ENCODE measurements at places on chromosomes 2 and 18.

DNA sequence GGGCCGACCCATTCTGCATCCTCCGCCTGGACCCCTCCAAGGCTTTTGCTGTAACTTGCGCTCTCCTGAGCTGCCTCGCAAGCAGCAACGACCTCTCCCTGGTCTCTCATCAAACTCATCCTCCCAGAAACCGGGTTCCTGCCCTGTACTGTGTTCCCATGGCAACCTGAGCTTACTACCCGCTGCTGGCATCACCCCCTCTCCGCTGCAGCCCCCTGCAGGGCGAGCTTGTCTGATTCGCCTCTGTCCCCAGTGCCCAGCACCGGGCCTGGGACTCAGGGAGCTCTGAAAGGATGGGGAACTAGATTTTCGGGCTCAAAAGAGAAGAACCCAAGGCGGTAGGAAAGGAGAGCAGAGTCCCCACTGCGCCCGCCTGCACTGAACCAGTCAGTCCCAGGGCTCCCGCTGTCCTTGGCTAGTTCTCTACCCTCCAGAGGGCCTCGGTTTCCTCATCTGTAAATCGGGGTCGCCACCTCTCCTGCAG lies 463 bp downstream of the HS1BP3 start:
- no peak for DNase-seq

DNA sequence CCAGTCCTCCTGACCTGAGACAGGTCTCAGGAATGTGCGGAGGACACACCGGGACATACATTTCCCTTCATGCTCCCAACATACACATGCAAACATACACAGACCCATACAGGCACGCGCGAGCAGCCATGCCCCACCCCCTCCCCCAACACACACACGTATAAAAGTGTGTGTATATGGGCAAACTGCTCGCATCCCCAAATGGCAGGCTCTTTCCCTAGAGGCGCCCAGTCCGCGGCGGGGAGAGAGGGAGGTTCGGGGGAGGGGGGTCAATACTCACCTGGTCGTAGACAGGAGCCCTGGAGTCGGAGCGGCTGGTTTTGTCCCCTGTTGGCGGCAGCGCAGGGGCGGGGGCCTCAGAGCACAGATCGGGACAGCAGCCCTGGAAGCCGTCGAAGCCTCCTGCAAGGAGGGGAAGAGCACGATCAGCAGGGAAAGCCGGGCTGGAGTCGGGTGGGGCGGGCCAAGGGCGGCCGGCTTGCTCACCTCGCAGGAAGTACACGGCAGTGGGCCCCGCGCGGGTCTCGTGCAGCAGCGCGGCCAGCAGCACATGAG lies 682 bp downstream of the DUSP2 start:
- DNase-seq, result no peak

- no peak for DNase-seq
Measured at GRCh38 chr2:189086250-189086649, 93.3 kb downstream of the COL5A2 start.

DNA sequence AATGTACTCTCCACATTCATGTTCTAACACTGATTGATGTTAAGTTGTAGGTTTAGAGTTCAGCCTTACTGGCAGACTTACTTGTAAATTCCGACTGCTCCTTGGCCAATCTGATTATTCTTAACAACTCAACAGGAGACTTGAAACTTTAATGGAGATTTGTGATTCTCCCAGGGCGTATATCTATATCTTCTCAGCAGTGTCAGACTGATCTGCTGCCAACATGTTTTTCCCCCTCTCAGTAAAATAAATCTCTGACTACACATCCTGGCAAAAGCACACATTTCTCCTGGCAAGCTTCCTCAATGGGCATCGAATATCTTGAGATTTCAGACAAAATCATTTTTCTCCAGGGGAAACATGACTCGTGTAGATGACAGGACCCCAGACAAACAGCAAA lies 1041.2 kb downstream of the DPP10 start:
- DNase-seq, result no peak

GRCh38 chr2:164495491-164496223 lies 125.6 kb downstream of the GRB14 start:
- peak; percentile 25 for DNase-seq

- no peak for DNase-seq
Measured at GRCh38 chr2:104599787-104600510, 254.0 kb upstream of the POU3F3 start.

GRCh38 chr2:86815611-86816010 lies 24.9 kb upstream of the CD8A start:
- no peak for DNase-seq

DNA sequence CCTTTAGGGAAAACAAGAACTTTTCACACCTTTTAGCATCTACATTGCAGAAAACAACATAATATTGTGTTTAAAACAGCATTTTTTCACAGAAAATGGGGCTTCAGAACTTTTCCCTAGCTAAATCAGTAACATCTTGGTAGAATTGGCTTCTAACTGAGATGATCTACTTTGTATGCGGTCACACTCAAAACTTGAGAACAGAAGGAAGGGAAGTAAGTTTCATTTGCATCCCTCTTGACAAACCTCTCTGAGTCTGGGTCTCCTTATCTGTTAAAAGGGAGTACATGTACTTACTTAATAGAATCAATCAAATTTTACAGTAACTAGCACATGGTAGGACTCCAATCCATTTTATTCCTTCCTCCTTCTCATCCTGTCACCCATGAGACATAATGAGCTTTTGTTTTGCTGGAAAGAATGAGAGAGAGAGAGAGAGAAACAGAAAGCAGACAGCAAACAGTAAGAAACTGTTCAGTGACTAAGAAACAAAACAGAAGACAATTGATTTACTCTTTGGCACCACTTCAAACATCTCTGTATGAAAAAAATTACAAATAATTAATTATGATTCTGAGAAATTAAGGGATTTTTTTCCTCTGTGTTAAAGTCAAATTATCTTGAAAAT lies 387.3 kb downstream of the SATB2 start:
- no peak for DNase-seq

- no peak for DNase-seq
Measured at GRCh38 chr2:240300840-240301239, 134.6 kb upstream of the GPC1 start.

- DNase-seq, result no peak
Measured at GRCh38 chr18:76134628-76135027, 360.4 kb downstream of the ZNF516 start.

DNA sequence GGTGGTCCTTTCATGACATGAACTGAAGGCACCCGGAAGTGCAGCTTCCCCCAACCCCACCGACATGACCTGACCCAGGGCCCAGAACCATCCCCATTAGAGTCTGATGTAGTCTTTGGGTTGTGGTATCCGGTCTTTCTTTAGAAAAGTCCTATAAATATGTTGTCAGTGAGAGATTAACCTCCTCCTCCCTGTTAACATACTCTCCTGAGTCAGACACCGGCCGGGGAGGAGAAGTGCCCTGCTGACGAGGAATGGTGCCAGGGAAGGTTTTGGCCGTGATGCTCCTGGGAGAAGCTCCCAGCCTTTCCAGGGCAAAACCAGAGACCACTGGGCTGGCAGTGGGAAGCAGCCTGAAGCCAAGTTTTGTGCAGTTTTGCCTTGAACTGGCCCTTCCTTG lies 109.0 kb downstream of the LAMA3 start:
- no peak for DNase-seq

DNA sequence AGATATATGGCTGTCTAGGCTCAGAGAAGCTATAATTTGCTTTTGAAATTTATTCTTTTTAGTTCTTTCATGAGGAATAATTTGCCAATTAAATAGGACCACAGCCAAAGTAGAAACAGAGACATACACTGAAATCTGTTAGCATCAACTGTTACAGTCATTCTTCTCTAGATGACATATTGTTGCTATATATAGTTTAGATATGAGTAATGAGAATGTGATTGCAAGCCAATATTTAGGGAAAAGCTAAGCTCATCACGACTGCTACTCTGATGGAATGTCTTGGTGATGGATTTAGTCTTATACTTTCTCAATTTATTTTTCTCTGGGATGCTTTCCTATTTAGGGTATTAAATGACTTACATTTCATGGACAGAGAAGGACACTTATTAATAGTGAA lies 259.1 kb downstream of the LNPK start:
- no peak for DNase-seq

All from neural crest cell (in vitro differentiated cells).